ENCODE measurements at places on chromosomes 5 and 9.

GRCh38 chr9:125631391-125632085, 75.5 kb downstream of the MAPKAP1 start:
- DNase-seq = no peak

- DNase-seq = no peak
These were observed 7.4 kb upstream of the CCDC187 start for GRCh38 chr9:136311051-136312008.

DNA sequence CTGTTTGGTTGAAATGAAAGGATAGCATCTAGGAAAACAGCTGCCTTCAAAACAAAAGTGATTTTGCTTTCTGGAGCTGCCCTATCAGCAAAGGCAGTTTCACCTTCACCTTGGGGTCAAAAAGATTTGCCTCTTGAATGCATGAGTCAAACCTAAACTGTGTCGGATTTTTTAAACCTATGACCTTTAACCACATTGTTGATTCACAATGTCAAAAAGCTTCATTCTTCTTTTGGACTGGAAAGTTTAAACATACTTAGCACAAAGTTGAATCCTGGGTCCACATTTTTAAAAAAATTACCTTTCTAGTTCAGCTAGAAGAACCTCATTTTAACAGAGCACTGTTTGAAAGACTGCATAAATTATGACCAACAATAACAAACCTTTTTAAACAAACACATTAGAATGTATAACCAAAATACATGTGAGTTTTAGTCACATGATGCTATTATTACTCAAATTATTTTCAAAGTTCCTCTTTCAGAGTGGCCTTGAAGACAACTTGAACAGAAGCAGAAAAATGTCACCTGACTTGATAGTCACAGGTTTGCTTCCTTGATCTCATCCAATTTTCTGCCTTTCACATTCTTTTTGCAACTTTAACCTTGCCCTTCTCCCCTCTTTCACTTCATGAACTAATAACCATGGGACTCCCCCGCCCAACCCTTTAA, 109.7 kb upstream of the LHFPL2 start:
- no peak for DNase-seq

DNA sequence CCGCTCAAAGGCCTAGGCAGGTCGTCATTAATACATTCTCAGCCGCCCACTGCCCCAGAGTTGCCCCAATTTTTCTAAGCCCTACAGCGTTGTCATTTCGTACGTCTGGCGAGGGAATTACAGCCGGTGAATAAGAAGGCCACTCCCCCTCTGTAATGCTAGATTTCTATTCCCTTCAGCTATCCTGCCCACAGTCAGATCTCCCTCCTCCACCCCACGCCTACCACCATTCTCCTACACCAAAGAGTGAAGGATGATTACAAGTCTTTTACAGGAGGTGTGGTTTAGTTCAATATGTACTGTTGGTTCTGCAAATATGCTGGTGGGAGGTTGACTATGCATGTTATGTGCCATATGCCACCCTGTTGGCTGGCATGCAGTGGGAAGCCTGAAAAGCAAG, 83.7 kb upstream of the SMIM15 start:
- no peak for DNase-seq

DNA sequence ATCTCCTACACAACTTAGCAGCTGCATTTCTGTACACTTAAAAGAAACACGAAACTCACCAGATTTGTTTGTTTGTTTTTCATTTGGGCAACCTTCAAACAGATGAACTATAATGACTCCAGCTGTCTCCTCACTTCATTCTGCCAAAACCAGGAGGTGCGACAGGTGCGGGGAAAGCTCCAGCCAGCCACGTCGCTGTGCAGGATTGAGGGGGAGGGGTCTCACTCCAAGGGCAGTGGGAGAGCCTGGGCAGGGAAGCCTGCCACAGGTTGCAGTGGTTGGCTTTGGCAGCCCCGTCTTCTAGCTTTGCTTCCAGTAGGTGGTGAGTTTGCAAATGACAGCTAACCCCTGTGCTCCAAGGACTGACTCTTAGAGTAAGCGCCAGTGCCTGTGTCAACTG, 215.8 kb downstream of the CEMIP2 start:
- DNase-seq = no peak

- DNase-seq = no peak
These were observed 116.0 kb upstream of the PPP1R26 start for GRCh38 chr9:135363596-135363995.

GRCh38 chr9:75229605-75230332, 141.5 kb downstream of the OSTF1 start:
- DNase-seq = no peak

GRCh38 chr9:128684325-128685199, 4.5 kb upstream of the SET start:
- peak; percentile 67 for DNase-seq

GRCh38 chr9:16309082-16309468, 561.4 kb downstream of the BNC2 start:
- no peak for DNase-seq

DNA sequence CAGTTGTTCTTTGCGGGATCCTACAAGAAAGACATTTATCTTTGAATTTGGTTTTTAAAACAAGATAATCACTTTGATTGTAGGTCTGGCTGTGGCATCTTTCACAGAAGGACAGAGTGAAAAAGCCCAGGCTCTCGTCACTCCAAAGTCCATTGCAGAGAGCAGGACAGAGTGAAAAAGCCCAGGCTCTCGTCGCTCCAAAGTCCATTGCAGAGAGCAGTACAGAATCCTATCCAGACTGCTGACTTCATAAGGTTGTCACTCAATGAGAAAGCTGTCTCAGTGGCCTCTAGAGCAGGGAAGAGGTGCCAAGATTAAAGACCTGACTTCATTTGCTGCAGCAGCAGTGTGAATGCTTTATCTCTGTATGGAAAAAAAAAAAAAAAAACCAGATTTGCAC, 16.3 kb upstream of the GPX8 start:
- no peak for DNase-seq

DNA sequence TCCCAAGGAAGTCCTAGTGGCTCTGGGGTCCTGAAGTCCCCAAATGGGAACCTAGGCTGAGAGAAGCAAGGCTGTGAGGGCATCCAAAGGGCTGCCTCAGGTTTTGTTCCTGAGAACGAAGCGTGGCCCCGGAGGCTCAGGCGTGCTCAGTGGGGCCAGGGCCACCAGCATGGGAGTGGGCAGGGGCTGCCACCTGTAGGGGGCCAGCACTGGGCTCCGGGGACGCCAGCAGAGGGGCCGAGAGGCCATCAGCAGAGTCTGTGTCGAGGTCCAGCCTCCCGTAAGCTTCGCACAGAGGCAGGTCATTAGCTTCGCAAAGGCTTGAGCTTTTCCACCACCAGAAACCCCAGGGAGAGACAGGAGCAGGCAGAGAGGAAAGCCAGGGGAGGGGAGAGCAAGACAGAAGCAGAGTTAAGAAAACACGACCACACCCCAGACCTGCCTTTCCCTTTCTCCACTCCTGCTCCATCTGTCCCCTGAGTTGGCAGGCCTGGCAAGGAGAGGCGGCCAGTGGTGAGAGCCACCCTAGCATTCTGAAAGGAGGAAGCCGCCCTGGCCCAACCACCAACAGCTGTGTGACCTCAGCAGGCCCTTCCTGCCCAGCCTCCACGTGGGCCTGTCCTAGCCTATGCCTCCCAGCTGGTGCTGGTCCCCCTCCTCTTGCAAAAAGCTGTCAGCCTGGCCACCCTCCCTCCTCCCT, 5.5 kb upstream of the SURF6 start:
- no peak for DNase-seq

DNA sequence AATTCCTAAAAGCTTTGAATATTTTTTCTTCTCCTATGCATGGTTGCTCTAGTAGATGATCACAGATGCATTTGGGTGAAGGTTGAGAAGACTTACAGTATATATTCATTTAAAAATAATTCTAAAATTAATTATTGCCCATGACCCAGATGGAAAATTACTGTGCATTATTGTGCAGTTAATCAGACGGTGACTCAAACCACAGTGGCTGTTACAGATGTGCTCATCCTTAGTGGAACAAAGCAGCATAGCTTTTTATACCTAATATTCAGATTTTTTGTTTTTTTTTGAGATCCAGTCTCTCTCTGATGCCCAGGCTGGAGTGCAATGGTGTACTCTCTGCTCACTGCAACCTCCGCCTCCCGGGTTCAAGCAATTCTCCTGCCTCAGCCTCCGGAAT, 10.7 kb downstream of the OR2V1 start:
- no peak for DNase-seq

DNA sequence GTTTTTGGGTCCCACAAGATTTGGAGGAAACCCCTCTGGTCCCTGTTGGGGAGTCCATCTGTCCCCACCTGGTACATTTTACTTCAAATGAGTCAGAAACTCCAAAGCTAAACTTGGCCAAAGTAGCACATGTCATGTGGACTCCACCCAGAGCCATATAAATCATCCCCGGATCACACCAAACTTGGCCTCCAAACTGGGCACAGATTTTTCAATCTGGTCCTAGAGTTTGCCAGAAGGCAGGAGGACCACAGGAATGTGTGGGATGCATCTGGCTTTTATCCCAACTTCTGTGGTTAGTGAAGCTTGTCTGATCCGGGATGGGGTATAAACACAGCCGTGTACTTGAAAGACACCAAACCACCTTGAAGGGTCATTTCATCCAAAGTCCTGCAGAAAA, 66.3 kb downstream of the MAT2B start:
- DNase-seq = no peak

GRCh38 chr5:142522983-142523382, 162.9 kb downstream of the FGF1 start:
- DNase-seq = no peak

GRCh38 chr5:76732405-76733048, 16.6 kb downstream of the F2R start:
- no peak for DNase-seq

DNA sequence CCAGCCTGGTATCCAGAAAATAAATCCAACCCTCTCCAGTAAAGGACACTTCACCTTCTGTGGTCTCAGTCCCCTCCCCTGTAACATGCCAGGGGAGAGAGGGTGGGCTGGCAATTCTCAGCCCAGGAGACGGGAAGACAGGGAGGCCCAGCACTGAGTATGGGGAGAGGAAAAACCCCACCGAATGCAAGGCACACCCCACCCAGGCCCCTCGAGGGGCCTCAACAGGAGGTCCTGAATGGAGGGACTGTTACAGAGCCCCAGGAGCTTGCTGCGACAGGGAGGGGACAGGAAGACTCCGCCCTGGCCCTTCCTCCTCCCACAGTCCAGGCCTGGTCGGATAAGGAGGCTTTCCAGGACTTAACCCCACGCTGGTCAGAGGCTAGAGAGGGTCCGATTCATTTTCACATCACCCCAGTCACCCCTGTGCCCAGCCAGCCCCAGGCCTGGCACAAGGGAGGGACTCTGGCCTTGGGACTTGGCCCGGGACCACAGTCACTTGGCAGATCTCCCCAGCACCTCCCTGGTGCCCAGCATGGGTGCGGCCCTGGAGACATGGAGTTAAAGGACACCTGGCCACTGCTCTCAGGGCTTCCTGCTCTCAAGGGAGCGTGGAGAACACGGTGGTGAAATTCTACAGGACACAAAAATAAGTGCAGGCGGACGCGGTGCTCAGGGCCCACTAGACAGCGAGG, 44.9 kb upstream of the STXBP1 start:
- DNase-seq = no peak

DNA sequence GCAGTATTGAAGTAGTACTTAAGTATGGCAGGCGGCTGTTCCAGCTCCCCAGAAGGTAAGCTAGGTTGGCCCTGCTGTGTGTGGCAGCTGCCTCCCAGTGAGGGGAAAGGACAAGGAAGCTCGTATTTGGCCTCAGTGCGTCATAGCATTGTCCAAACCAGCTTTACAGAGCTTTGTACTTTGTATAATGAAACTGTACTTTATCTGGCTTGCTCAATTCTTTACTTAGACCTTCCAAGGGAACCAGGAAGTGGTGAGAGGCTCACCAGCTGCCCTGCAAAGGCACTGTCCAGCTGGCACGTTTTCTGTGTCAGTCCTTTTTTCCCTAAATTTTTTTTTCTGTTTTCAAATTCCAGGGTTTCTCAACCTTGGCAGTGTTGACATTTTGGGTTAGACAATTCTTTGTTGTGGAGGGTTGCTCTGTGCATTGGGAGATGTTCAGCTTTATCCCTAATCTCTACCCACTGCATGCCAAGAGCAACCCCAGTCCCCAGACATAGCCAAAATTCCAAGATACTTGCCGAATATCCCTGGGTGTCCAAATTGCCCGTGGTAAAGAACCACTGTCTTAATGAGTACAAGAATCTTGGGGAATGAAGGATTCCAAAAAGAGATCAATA, 474.5 kb downstream of the LRRC70 start:
- DNase-seq = no peak

GRCh38 chr5:181217803-181218062, 5.3 kb upstream of the TRIM41 start:
- DNase-seq = no peak

- no peak for DNase-seq
These were observed 66.1 kb upstream of the EDIL3 start for GRCh38 chr5:84450617-84451414.

GRCh38 chr9:113912816-113913215, 36.7 kb downstream of the ZNF618 start:
- no peak for DNase-seq

DNA sequence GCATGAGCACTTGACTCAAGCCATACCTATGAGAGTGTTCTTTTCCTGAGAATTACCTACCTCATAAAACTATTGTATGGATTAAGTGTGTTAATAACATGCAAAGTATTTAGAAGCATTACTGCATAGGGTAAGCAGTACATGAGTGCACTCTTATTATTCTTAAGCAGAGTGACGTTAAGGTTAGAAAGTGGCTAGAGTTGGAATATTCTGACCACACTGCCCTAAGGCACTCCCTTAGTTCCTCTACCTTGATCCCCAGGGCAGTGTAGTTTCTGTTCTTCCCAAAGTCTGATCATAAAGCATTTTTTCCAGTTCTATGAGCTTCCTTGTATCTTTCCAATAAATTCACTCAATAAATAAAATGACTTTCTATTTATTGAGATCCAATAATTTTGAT, 189.2 kb downstream of the PCSK1 start:
- no peak for DNase-seq

GRCh38 chr9:134525841-134526583, 115.6 kb upstream of the COL5A1 start:
- DNase-seq = no peak

GRCh38 chr5:2068531-2068930, 185.8 kb upstream of the IRX4 start:
- DNase-seq = no peak

DNA sequence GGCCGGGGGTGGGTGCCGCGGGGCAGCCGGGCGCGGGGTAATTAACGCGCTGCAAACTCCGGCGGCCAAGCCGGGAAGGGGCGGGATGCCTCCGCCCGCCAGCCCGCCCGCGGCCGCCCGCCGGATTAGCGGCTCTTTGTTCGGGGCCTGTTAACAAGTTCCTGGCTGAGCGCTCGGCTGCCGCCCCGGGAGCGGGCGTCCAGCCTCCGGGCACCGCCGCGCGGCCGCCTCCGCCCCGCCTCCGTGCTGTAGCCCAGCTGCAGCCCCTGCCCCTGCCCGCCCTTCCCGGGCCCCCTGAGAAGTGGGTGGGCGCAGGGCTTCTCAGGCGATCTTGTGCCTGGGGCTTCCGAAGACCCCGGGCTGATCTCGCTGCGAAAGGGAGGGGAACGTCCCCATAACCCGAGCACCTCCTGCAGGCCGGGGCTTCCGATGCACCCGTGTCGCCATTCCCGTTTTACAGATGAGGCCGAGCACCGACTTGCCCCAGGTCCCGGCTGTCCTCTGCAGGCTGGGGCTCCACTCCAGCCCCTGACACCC, 7.5 kb downstream of the UNC5A start:
- no peak for DNase-seq

All from activated T-cell treated with anti-CD3 and anti-CD28 coated beads for 24 hours (primary cell).